GM23338 (cell line): ENCODE measurements at places on chromosomes 12 and 14. TPM values are rescaled to one million over a fixed set of nuclear protein-coding genes. Genes with fewer than 3 reads are reported as not detected.

- DNase-seq, result peak; percentile 78
Measured at GRCh38 chr12:91109148-91109564, 2.1 kb downstream of the LUM start.

DNA sequence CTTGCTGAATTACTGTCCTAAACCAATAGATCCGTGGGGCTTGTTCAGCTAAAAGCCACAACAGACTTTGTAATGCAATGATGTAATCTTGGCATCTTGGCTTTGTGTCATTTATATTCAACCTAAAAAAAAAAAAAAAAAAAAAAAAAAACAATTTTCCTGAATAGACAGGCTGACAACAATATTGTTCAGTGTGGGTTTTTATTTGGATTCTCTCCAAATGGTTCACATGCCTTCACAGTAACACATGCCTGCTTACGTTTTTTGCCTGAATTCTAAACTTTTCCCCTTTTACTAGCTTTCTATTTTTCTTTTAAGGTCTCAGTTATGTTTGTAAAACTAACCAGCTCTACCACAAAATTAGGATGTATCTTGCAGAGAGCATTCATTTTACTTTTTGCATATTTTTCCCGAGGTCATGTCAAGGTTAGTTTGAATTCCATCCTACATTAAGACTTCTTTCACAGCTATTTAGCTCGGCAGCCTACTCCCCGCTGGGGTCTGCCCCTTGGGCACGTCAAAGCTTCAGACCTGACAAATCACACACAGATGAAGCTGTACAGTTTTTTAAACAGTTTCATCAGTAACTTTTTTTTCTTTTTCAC lies 213.7 kb upstream of the NPAS3 start:
- DNase-seq, result peak; percentile 15

DNA sequence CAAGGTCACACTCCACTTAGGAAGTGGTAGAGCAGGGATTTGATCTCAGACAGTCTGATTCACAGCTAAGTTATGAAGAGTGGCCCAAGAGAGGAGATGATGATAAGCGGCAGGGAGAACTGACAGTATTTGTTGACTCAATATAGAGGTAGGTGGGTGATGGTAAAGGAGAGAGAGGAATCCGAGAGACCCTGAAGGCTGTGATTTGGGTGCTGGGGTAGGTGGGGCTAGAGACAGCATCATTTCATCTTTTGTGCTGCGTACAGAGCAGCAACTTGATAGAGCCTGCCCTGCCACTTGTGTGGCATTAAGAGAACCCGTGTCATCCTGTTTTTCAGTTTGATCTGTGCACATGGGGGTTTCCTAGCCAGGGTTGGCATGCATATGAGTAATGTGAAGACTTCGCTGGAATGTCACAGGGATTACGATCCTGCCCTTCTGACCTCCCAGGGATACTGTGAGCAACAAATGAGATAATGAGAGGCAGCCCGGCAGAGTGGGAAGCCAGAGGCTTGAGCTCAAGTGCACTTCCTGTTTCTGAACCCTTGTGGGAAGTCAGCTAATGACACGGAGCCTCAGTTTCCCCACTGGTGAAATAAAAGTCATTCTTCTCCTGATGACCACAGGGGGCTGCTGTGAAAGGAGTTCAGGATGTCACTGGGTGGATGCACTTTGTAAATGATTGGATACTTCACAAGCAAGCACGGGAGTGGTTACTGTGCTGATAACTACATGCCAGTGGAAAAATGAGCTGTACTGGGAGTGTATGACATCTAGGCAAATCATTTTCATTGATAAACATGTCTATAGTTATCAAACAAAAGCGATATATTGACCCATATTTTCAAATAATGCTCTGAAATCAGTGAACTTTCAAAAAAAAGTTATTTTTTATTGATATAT lies 59.5 kb upstream of the IGF1 start:
- peak; percentile 9 for DNase-seq

GRCh38 chr14:67919259-67920032 lies 99.9 kb downstream of the RAD51B start:
- DNase-seq, result peak; percentile 40

AQP6 gene
- not detected in 2 replicates for total RNA-seq

LRRC9 gene
- total RNA-seq, result 2.2 and 2.6 TPM in 2 replicates

- DNase-seq, result no peak
Measured at GRCh38 chr12:54270345-54270744, 9.6 kb downstream of the CBX5 start.

DNA sequence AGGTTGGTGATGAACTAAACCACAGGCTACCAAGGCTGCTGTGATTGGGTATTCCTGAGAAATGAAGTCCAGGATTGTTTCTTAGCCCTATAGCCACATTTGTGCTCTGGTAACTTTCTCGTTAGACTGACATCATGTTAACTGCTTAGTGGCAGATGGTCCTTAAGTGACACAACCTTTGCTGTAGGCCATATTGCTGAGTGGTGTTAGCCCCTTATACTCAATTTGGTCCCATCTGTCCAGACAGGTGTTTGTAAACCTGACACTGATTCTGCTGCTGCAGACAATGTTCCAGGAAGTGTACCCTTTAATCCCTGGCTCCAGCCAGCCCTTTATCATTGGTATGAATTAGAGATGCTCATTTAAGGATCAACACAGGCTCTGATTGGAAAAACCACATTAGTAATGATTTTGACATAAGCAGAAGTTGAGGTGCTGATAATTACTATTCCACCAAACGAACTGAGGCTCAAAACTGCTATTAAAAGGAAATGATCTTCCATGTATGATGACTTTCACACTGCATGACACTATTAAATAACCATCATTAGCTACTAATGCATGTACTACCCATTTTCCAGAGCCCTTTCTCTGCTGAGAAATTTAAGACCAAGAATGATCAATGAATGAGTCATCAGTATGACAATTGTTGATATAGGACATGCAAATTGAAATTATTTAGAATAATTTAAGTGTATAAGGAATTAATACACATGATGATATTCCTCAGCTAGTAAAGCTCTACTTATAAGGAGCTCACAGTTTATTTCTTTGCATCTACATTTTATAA lies 3.6 kb upstream of the SSTR1 start:
- peak; percentile 43 for DNase-seq

DNA sequence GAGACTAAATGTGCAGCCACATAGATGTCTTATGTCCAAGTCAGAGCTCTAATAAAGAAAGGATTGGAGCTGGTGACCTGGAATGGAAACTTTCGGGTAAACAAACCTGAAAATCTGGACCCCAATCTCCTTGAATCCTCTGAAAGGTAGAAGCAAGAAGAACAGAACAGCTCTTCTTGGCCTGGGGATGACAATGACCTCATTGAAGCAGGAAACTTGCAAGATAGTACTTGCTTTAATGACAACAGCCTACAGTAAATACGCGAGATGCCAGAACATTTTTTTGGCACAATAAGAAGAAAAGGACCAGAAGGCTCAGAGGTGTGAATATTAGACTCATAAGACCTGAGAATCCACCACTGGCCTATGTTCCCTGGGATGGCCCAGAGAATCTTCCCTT lies 4.1 kb upstream of the PRIMA1 start:
- DNase-seq, result no peak

- no peak for DNase-seq
Measured at GRCh38 chr12:79569679-79570078, 121.1 kb downstream of the PAWR start.

ZC3H10 gene
- total RNA-seq, result 4.2 and 5.4 TPM in 2 replicates

GRCh38 chr14:67228325-67228984 lies 12.8 kb upstream of the PALS1 start:
- DNase-seq, result no peak

DDHD1 gene
- total RNA-seq, result 27.2 and 28.9 TPM in 2 replicates

DNA sequence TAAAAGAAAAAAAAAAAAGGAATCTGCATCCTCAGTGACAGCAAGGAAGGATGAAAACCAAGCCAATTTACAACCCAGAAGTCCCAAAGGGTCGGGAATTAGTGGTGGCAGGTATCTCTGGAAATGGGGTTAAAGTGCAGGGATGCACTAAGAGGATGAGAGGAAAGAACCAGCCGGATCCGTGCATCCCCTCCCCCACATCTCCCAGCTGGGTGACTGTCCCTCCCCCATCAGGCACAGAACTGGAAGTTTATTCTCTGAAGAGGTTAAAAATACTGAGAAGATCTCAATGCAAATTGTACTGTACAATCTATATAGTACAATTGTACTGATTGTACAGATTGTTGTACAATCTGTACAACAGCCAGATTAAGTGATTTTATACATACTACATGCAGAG lies 15.4 kb downstream of the CLMN start:
- DNase-seq, result no peak

- no peak for DNase-seq
Measured at GRCh38 chr12:106187155-106187789, 48.5 kb upstream of the NUAK1 start.

GRCh38 chr12:25702553-25702952 lies 149.5 kb upstream of the LMNTD1 start:
- DNase-seq, result no peak

FGF23 gene
- total RNA-seq, result 0.23 and 0.56 TPM in 2 replicates

DNA sequence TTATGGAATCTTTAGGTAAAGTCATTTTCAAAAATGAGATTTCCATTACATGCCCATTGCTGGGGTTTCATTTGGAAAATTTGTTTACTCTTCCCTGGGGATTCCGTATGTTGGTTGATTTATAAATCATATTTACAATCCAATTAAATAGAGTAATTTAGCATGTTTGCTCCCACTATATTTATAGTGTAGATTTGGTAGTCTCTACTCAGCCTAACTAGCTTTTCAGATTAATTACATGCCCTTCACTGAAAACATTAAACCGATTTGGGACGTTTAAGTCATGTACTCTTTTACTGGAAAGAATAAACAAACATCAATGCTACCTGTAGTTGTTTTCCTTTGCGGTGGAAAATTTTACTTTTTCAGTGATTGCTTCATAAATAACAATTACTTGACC lies 10.4 kb downstream of the PAX9 start:
- no peak for DNase-seq

GRCh38 chr12:130667421-130667960 lies 48.6 kb downstream of the RIMBP2 start:
- DNase-seq, result no peak

DNA sequence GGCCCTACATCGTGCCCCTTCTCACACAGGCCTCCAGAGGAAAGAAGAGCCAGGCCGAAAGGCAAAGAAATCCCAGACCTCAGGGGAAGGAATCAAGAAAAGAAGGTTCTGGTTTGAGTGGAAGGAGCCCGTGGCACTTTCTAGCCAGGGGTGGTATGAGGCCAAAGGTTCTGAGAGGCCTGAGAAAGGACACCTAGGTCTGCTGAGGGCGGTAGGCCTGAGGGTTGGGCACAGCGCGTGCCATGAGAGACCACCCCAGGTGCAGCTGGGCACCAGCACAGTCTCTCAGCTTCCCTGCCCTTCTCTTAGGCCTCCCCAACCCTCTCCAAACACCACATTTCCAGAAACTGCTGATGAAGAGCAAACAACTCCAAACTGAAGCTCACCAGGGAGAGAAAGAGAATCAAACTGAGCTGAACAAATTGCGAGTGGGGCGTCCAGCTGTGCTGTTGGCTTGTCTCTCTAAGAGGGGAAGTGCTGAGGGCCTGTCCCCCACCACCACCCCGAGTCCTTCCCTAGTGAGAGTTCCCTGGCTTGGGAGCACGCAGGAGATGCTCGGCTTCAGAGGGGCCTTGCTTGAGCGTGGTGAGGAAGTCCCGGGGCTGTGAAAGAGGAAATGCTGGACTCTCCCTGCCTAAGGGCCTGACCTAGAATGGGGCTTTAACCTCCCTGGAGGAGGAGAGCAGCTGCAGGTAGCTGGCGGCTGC lies 184.8 kb downstream of the ZFP36L1 start:
- DNase-seq, result no peak

- no peak for DNase-seq
Measured at GRCh38 chr12:96343347-96343954, 56.8 kb downstream of the CDK17 start.

- DNase-seq, result no peak
Measured at GRCh38 chr12:88388566-88389540, 191.4 kb downstream of the KITLG start.

PTGER2 gene
- 1.2 and 1.3 TPM in 2 replicates for total RNA-seq

AKAP5 gene
- total RNA-seq, result 3.2 and 3.4 TPM in 2 replicates

GRCh38 chr12:32181498-32182175 lies 75.0 kb downstream of the BICD1 start:
- DNase-seq, result no peak

SLC6A13 gene
- 0.27 TPM in 1 of 2 replicates, not detected in the other for total RNA-seq

- no peak for DNase-seq
Measured at GRCh38 chr14:55851301-55851700, 266.9 kb upstream of the PELI2 start.

- no peak for DNase-seq
Measured at GRCh38 chr12:1553536-1553935, 40.8 kb downstream of the FBXL14 start.

DNA sequence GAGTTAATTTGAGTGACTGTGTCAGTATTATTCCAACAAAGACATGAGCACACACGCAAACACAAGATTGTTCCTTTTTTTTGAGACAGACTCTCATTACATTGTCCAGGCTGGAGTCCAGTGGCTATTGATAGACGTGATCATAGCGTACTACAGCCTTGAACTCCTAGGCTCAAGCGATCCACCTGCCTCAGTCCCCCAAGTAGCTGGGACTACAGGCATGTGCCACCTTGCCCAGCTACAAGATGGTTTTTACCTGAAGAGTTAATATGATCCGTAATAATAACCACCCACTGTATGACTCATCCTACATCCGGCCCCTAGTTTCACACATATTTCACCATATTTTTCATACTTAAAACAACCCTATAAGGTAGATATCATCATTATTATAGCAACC lies 26.8 kb downstream of the BCAT1 start:
- DNase-seq, result no peak

DNA sequence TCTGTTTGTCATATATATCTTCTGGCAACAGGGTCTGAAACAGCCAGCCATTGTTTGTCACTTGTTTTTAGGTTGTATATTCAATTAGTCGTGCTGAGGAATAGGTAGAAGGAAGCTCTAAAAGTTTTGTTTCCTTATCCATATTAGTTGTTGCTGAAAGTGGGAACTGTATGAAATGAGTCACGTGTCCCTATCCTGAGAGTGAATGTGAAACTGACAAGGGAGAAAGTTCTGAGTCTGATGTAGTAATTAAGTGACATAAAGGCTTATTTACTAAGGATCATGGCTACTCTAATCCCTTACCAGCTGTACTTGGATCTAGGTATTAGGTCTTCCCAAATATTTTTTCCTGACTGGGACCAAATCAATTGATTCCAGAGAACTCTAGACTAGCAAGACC lies 16.4 kb downstream of the FAM234B start:
- DNase-seq, result no peak

DNA sequence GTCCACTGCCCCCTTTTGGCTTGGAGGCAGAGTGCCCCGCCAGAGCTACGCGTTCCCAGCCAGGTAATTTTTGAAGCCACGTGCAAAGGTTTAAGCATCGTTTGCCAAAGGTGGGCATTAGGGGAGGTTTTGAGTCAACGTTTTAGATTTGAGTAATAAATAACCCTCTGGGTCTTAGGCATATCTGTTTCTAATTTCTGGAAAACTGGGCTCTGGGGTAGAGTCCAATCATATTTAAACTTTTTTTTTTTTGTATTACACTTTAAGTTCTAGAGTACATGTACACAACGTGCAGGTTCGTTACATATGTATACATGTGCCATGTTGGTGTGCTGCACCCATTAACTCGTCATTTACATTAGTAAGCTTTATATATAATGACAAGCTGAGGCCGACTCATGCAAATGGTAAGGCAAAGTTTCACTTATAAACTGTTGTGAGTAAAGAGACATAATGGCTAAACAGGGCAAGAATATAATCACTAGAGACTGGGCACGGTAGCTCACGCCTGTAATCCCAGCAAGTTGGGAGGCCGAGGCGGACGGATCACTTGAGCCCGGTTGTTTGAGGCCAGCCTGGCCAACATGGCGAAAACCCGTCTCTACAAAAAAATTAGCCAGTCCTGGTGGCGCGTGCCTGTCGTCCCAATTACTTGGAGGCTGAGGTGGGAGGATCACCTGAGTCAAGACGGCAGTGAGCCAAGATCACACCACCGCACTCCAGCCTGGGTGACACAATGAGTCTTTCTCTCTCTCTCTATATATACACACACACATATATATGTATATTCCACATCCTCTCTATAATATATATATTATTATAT lies 491 bp upstream of the NR2C1 start:
- DNase-seq, result no peak
